Right forelimb (tissue), 1 donor: ENCODE measurements at places on chromosomes 12 and 14.
A peak's percentile ranks its signal among the peaks of the same experiment; 100 is the strongest.

DNA sequence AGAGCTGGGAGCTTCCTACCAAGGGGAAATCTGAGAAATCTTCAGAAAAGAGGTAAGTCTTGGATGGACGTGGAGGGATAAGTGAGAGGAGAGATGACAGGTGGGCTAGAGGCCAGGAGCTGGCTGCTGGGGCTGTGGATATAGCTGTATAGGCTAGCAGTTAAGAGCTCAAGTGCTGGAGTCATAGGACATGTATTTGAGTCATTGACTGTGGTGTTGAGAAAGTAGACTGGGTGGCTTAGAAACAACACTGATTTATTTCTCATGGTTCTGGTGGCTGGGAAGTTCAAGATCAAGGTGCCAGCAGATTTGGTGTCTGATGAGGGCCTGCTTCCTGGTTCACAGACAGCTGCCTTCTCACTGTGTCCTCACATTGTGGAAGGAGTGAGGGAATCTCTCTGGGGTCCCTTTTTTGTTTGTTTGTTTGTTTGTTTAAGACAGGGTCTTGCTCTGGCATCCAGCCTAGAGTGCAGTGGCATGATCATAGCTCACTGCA is 151.1 kb upstream of the FUT8 start:
- no peak for DNase-seq

- no peak for DNase-seq
Measured at GRCh38 chr12:113261847-113262470, 40.7 kb downstream of the TPCN1 start.

- DNase-seq, result peak; percentile 91
Measured at GRCh38 chr12:93677195-93678064, at the start of gene CRADD. Gene CRADD (plus strand): TSS chr12:93677375.

DNA sequence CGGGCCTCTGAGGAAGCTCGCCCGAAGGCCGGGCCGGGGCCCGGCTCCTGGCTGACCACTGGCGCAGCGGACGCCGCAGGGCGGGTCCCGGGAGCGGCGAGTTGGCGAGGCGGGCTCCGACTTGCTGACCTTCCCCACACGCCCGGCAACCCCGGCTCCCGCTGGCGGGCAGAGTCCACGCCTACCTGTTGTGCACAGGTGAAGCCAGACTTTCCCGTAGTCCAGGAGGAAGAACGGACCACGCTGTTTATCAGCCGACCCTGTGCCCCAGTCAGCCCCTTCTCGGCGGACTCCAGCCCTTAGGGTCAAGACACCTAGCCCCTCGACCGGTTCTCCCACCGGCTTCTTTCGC is 407 bp downstream of the HEATR5A start:
- DNase-seq, result peak; percentile 72

DNA sequence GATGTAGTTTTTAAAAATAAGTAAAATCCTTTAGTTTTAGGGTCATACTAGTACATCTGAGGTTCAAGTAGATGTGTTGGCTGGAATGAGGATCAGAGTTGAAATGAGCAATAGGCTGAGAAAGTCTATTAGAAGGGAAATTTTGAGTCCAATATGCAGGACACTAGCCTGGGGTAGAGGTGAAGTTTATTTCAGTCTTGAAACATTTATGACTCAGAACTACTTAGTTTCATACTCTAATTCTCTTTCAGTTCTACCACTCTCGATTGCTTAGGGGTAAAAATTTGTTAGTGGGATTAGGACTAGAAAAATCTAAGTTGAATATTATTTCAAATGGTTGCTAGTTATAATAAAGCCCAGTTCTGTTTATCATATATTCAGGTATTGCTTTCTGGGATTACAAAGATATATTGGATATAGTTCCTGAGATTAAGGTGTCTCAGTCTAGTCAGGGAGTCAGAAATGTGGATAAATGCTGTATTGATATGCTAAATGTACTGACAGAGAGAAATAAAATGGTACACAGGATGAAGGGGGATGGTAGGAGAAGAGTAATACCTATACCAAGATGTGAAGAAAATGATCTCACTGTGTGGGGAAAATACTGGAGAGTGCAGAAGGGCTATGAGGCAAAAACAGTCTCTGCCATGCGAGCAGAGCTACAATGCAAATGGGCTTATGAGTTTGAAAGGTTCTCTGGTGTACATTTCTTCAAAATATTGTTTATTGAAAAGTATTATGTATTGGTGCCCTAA is 395.8 kb upstream of the FBXO33 start:
- no peak for DNase-seq

- DNase-seq, result no peak
Measured at GRCh38 chr14:20435582-20436362, at the start of gene KLHL33. Gene KLHL33 (minus strand): TSS chr14:20436166. CDS start chr14:20435811, 355 bp downstream.

DNA sequence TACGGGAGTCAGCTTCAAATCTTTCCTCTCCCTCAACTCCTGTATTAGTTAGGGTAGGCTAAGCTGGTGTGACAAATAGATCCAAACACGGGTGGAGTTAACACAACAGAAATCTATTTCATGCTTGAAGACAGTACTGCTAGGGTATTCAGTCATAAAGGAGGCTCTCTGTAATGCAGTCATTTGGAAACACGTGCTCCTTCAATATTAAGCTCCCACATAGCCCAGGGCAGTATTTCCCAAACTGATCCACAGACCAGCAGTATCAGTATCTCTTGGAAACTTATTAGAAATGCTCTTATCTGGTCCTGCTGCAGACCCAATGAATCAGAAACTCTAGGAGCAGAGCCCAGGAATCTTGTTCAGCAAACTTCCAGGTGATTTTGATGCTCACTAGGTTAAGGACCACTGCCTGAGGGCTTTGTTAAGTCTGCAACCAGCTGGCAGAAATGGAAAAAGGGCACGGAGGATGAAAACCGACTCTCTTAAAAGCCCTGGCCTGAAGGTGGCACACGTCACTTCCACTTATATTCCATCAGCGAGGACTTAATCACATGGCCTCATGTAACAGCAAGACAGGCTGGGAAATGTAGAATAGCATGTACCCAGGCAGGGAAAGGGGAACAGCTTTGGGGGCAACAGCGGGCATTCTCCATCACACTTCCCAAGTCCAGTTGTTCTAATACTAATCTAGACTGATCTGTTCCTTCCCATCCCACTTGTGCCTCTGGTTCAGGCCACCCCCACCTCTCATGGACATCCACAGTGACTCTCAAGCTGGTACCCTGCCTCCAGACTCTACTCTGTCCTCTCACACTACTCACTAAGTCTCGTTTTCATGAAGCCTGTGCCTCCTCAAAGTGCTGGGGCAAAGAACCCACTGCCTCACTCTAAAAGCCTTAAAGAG is 38.2 kb upstream of the RIC8B start:
- no peak for DNase-seq

DNA sequence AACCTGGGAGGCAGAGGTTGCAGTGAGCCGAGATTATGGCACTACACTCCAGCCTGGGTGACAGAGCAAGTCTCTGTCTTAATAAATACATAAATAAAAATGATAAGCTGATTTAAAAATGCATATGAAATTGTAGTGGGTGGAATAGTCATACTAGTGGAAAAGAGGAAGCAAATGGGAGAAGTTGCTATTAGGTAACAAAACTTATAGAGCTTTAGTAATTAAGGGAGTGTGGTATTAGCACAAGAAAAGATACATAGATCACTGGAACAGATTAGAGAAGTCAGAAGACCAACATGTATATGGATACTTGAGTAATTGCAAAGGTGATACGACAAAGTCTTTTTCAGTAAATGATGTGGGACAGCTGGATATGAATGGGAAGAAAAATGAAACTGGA is 26.5 kb downstream of the TECPR2 start:
- no peak for DNase-seq

- DNase-seq, result no peak
Measured at GRCh38 chr14:88297306-88297705, 25.8 kb downstream of the KCNK10 start.

GRCh38 chr14:106459971-106460730 is 933.8 kb downstream of the TMEM121 start:
- DNase-seq, result no peak

GRCh38 chr14:54889919-54890318 is 12.7 kb downstream of the GCH1 start:
- DNase-seq, result no peak

GRCh38 chr14:97747316-97747715 is 950.1 kb downstream of the VRK1 start:
- no peak for DNase-seq

DNA sequence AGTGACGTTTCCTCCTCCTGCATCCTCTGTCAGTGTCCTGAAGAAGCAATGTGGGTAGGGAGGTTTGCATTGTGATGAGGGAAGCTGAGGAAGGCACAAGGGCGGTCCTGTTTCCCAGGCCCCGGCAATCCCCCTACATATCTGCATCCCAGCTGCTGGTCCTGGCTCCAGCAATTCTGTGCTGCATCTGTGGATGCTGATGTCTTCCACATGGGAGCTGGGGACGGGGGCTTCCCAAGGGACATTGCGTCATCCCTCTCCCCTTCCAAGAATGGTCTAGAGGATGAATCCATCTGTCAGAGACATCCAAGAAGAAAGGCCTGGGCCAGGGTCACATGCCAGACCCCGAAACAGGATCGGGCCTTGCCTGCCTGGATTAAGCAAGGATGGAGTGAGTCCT is 52.1 kb downstream of the TSPAN11 start:
- DNase-seq, result peak; percentile 86

- no peak for DNase-seq
Measured at GRCh38 chr14:20429801-20430669, 5.9 kb downstream of the KLHL33 start.

- DNase-seq, result no peak
Measured at GRCh38 chr12:106275458-106275857, 27.1 kb upstream of the TCP11L2 start.
